ENCODE measurements at places on chromosomes 6 and 20. TPM values are rescaled to one million over a fixed set of nuclear protein-coding genes. Genes with fewer than 3 reads are reported as not detected.

Gene TMEM217
- 4.0 TPM for polyA plus RNA-seq

Gene HSPA1L
- polyA plus RNA-seq: 2.4 TPM

Gene RBBP8NL
- 0.64 TPM for polyA plus RNA-seq

Gene OR2J3
- 0.05 TPM for polyA plus RNA-seq

Gene SUMO4
- polyA plus RNA-seq: 0.25 TPM

Gene DEFB112
- polyA plus RNA-seq: not detected

Gene OVOL2
- polyA plus RNA-seq: 3.1 TPM

Gene C2
- 10.3 TPM for polyA plus RNA-seq

Gene EFCAB8
- polyA plus RNA-seq: 0.46 TPM

Gene OR2J1
- 0.02 TPM for polyA plus RNA-seq

Gene POLR1C
- 28.5 TPM for polyA plus RNA-seq

Gene WFDC12
- 6.8 TPM for polyA plus RNA-seq

Gene CFAP61
- polyA plus RNA-seq: 0.23 TPM

Gene FKBP1C
- 0.66 TPM for polyA plus RNA-seq

Gene ZC3H12D
- 5.8 TPM for polyA plus RNA-seq

Gene SLC52A3
- 0.37 TPM for polyA plus RNA-seq

Gene ZNF512B
- polyA plus RNA-seq: 13.4 TPM

Gene ULBP2
- 2.3 TPM for polyA plus RNA-seq

Gene GMDS
- 28.4 TPM for polyA plus RNA-seq

Gene KLC4
- polyA plus RNA-seq: 27.1 TPM

Gene NEU1
- polyA plus RNA-seq: 21.9 TPM

Gene PRR18
- 0.09 TPM for polyA plus RNA-seq

Gene OLIG3
- 0.09 TPM for polyA plus RNA-seq

All from thymus (tissue), 14 donors.